Gastrocnemius medialis (tissue), 4 donors: ENCODE measurements at places on chromosomes 3 and 15. TPM values are rescaled to one million over a fixed set of nuclear protein-coding genes. Genes with fewer than 3 reads are reported as not detected.

DNA sequence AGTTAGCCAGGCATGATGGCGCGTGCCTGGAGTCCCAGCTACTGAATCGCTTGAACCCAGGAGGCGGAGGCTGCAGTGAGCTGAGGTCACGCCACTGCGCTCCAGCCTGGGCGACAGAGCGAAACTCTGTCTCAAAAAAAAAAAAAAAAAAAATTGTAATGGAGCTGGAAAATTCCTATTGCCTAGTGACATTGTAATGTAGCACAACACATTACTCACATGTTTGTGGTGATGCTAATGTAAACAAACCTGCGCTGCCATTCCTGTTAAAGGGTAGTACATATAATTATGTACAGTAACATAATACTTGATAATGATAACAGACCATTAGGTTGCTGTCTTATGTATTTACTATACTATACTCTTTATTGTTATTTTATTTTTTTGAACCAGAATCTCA, 39.1 kb downstream of the KNL1 start:
- no peak for DNase-seq
- no peak overlapping the region for H3K27ac ChIP-seq

Gene HES1
- total RNA-seq: 23.9 TPM

Gene SPSB4
- 0.81 TPM for total RNA-seq

DNA sequence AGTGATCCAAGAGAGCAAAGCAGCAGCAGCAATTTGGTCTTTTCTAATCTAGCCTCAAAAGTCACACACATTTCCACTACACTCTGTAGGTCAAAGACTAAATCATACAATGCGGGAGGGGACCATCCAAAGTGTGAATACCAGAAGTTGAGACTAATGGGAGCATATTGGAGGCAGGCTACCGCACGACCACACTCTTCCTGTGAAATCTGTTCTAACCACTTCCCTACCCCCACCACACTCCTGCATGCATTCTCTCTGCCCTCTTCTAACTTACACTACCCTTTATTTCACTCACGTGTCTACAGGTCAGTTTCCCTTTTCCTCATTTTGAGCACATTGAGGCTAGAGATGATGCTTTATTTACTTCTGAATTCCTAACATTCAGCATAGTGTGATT, 23.7 kb upstream of the PRTG start:
- no peaks in the 10 kb centered on the region for H3K27me3 ChIP-seq
- no peak for DNase-seq
- no peaks in the 10 kb centered on the region for H3K4me1 ChIP-seq
- H3K27ac ChIP-seq: no peak overlapping the region
- no peak overlapping the region for H3K4me3 ChIP-seq

Gene IDH2
- total RNA-seq: 547 TPM

GRCh38 chr3:161946443-161946960, 449.9 kb downstream of the OTOL1 start:
- H3K27ac ChIP-seq: no peak overlapping the region
- no peak overlapping the region for H3K4me3 ChIP-seq
- H3K27me3 ChIP-seq: no peaks in the 10 kb centered on the region

DNA sequence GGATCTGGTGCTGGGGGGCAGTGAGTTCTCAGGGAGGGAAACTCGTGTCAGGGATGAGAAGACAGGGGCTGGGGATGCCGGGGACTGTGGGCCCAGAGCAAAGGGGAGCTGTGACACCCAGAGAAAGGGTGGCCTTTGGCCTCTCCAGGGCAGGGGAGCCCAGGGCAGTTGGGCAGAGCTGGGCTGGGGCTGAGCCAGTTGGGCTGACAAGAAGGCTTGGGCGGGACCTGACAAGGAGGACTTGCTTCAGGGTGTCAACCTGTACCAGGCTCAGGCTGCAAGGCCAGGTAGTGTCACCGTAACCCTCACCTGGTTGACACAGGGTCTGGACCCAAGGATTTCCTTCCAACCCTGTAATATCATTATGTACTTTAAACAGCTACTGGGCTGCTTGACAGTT, 13.2 kb upstream of the ANPEP start:
- H3K27ac ChIP-seq: no peak overlapping the region
- no peak overlapping the region for H3K4me3 ChIP-seq

Gene C3orf22
- not detected for total RNA-seq

DNA sequence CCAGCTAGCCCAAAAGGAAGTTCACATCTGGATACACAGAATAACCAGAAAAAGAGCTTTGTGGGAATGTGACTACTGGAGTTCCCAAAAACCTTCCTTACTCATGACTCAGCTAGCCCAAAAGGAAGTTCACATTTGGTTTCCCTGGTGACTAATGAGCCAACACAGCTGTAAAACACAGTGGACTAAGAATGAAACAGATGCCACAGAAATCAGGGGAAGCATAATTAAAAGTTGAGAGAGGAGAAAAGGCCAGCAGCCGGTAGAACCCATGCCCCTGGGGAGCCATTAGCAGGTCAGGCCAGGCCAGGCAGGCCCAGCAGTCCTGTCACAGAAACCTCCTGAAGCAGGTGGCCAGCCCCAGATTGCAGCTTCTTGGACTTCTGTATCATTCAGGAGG, 130.3 kb downstream of the GHSR start:
- DNase-seq: no peak
- peak overlapping the region; percentile 79 for H3K27ac ChIP-seq
- H3K36me3 ChIP-seq: no peaks in the 10 kb centered on the region
- H3K4me3 ChIP-seq: no peak overlapping the region
- no peaks in the 10 kb centered on the region for H3K27me3 ChIP-seq

Gene FRMD5
- not detected for total RNA-seq

Gene DAZL
- not detected for total RNA-seq

- H3K36me3 ChIP-seq: no peaks in the 10 kb centered on the region
- no peak for DNase-seq
- H3K27ac ChIP-seq: no peak overlapping the region
- H3K4me3 ChIP-seq: no peak overlapping the region
These were observed 104.7 kb downstream of the SERPINI1 start for GRCh38 chr3:167840247-167840646.

- DNase-seq: no peak
- no peak overlapping the region for H3K27ac ChIP-seq
- H3K36me3 ChIP-seq: no peaks in the 10 kb centered on the region
- no peaks in the 10 kb centered on the region for H3K27me3 ChIP-seq
- no peak overlapping the region for H3K4me3 ChIP-seq
These were observed 32.6 kb downstream of the ITGA11 start for GRCh38 chr15:68399096-68400065.

DNA sequence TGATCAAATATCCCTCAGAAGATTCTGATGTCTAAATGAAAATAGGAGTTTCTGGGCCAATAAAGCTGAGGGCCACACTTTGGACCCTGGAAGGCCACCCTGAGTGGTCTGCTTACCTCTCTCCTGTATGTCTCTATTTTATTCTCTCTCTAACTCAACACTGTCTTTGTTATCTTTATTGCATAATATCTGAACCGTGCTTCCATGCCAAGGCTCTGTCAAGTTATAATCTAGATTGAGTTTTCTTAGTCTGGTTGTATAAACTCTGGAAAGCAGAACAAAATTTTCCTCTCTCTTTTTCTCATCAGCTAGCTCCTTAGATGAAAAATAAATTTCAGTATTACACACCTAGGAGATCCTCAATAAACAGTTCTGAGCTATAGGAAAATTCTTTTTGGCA, 36.2 kb upstream of the ACTL6A start:
- peaks cover 8% of the 10 kb centered on the region for H3K4me1 ChIP-seq
- no peaks in the 10 kb centered on the region for H3K27me3 ChIP-seq
- H3K36me3 ChIP-seq: no peaks in the 10 kb centered on the region

Gene BFSP2
- total RNA-seq: not detected

DNA sequence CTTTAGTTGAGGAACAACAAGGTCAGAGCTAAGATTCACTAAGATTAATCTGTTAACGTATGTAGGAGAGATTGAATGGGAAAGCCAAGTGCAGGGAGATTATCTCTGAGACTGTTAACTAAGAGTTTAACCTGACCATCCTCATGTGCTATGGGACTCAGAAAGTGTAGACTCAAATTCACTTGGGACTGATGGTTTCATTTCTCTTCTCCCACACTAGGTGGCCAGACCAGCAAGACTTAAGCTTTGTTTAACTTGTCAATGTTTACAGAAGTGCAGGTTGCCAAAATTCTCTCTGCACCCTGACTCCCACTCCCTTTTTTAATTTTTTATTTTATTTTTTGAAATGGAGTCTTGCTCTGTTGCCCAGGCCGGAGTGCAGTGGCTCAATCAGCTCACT, 6.3 kb upstream of the HEXA start:
- H3K36me3 ChIP-seq: no peaks in the 10 kb centered on the region
- no peaks in the 10 kb centered on the region for H3K27me3 ChIP-seq
- H3K27ac ChIP-seq: no peak overlapping the region
- H3K4me3 ChIP-seq: no peak overlapping the region
- H3K4me1 ChIP-seq: peaks cover 1% of the 10 kb centered on the region

DNA sequence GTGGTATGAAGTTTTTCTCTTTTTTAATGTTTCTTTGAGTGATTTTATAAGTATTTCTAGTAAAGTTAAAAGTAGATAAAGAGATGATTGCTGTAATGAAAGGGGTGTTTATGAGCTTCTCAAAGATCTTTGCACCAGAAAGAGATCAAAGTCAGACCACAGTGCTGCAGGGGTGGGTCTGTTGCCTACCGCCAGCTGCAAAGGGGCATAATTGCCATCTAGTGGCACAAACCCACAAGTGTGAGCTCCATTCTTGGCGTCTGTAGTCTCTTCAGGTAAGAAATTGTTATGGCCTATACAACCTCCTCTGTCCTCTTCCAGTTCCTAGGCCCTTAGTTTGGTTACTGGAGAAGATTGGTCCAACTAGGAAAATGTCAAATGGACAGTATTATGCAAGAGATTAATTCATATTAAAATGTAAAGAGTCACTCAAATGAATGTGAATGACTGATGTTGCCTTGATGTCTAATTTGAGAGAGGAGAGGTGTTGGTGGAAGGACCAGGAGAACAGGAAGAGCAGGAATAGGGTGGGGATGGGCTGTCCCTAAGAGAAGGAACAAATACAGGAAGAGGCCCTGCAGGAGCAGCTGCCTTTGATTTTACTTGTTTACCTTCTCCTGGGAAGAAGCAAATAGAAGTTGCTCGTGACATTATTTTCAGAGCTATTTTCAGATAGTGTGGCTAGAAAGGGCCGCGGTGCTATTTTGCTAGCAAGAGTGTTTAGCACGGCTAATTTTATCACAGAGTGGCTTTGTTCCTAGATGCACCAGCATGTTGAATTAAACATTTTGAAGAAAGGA, 53.0 kb upstream of the GSK3B start:
- no peaks in the 10 kb centered on the region for H3K27me3 ChIP-seq
- H3K36me3 ChIP-seq: no peaks in the 10 kb centered on the region
- no peak for DNase-seq
- peak overlapping the region; percentile 20 for H3K27ac ChIP-seq
- peaks cover 12% of the 10 kb centered on the region for H3K4me1 ChIP-seq

Gene CHDH
- total RNA-seq: 6.5 TPM

Gene APOD
- total RNA-seq: 644 TPM

Gene XCR1
- not detected for total RNA-seq

GRCh38 chr3:16055606-16056211, 118.8 kb upstream of the GALNT15 start:
- DNase-seq: no peak
- H3K4me1 ChIP-seq: peaks cover 47% of the 10 kb centered on the region
- H3K4me3 ChIP-seq: peak overlapping the region; percentile 20
- peak overlapping the region; percentile 83 for H3K27ac ChIP-seq
- no peaks in the 10 kb centered on the region for H3K36me3 ChIP-seq

Gene TGM5
- total RNA-seq: not detected

- no peaks in the 10 kb centered on the region for H3K4me1 ChIP-seq
- H3K36me3 ChIP-seq: no peaks in the 10 kb centered on the region
- H3K27ac ChIP-seq: no peak overlapping the region
- H3K4me3 ChIP-seq: no peak overlapping the region
- no peaks in the 10 kb centered on the region for H3K27me3 ChIP-seq
- no peak for DNase-seq
These were observed 10.3 kb upstream of the IL12A start for GRCh38 chr3:159978353-159978752.

DNA sequence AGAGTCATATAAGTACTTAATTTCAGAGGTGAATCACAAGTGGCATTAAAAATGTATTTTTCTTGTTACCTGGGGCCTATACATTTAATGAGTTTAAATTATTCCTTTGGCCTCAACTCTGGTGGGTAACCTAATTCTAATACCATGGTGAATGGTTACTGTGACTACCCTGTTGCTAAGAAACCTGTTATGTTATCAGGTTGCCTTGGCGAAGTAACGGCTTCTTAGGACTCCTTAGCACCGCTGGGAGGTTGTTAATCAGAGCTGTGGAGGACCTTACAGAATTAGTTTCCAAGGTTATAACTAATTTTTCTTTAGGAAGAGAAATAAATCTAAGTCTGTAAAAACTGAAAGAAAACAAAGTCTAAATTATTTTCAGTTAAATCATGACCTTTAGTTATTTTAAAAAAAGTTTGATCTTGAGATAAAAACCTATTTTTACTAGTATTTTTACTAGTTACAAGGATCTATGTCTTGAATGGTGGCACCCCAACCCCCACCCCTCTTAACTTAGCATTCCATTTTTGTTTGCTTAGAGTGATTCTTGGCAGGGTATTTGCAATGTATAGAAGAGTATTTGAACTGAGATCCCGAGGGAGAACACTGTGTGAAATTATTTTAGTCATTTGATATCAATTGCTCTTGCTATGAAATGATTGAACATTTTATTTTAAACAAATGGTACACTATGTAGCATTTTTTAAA, 155.5 kb downstream of the FNDC3B start:
- H3K27ac ChIP-seq: no peak overlapping the region
- no peak for DNase-seq

Gene CDC25A
- total RNA-seq: not detected

DNA sequence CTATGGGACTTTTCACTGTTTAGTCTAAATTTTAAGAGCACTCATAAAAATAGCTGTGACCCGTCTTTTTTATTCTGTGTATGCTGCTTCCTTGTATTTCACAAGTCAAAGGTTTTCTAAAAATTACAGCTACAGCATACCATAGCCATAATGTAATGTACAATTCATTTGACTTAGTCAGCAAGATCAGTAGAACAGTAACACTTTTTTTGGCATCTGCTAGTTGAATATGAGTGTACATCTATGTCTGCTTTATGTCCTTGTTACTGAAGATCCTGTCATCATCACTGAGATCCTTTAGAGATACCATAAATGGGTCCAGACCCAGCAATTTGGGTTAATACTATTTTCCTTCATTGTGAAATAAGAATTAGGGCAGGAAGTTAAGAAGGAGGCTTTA, 42.2 kb downstream of the CMSS1 start:
- H3K27me3 ChIP-seq: no peaks in the 10 kb centered on the region
- peak overlapping the region; percentile 51 for H3K27ac ChIP-seq
- H3K4me1 ChIP-seq: peaks cover 54% of the 10 kb centered on the region

- H3K27ac ChIP-seq: no peak overlapping the region
- H3K36me3 ChIP-seq: no peaks in the 10 kb centered on the region
- H3K4me3 ChIP-seq: no peak overlapping the region
- no peaks in the 10 kb centered on the region for H3K27me3 ChIP-seq
- no peaks in the 10 kb centered on the region for H3K4me1 ChIP-seq
These were observed 21.8 kb upstream of the XCR1 start for GRCh38 chr3:46049093-46049492.

DNA sequence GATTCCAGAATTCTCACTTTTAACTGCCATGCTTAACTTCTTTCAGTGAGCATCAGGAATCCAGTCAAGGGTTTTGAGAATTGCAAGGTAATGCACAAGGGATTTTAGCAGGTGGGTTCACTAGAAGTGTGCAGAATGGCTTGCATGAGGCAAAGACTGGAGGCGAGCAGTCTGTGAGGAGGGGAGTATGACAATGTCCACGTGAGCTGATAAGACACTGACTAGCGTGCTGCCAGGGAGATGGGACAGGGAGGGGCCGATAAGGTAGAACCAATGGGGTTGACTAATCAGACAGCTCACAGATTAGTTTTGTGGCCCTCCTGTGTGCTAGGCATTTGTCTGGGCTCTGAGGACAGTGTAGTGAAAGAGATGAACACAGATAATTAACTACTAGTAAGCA, 102.0 kb upstream of the DAZL start:
- H3K36me3 ChIP-seq: no peaks in the 10 kb centered on the region
- H3K27ac ChIP-seq: no peak overlapping the region
- no peak for DNase-seq
- H3K4me1 ChIP-seq: no peaks in the 10 kb centered on the region
